ENCODE measurements at places on chromosomes 11 and 22. TPM values are rescaled to one million over a fixed set of nuclear protein-coding genes. Genes with fewer than 3 reads are reported as not detected.
A peak's percentile ranks its signal among the peaks of the same experiment; 100 is the strongest.

- no peak for DNase-seq
Observed at GRCh38 chr22:23892130-23892529, 2.1 kb upstream of the MIF start.

GRCh38 chr11:64661146-64661545 lies 61.9 kb downstream of the NRXN2 start:
- peak; percentile 84 for DNase-seq

- no peak for DNase-seq
Observed at GRCh38 chr22:29956680-29957079, 73.7 kb downstream of the MTMR3 start.

DNA sequence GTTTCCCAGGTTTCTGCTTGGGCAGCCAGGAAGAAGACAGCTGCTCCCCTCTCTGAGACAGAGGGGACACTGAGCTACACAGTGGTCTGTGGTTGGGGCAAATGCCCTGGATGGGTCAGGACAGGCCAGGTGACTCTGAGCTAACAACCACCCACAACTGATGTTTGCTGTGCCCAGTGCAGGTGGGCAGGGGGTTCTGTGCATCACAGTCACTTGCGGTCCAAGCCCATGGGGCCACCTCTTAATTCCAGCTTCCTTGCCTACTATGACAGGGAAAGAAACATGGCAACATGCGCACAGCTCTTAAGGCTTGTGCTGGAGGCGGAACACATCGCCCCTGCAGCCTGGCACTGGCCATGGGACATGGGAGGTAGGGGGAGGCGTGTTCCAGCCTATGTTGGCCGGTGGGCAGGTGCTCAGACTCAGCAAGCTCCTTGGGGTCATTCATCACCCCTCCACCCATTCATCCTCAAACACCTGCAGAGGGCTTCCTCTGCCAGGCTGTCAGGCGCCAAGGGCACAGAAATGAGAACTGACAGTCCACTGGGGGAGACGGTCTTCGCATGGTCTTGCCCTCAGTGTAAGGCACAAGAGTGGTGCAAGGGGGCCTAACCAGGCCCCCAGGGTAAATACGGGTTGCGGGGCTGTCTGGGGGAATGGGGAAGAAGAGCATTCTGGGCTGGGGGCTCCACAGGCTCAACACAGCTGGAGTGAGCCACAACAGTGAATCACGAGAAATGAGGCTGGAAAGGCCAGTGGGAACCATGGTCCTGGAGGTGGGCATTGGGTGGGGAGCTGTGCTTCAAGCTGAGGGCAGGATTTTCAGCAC lies 55.6 kb downstream of the ARFGAP3 start:
- DNase-seq: no peak

HEPN1 gene
- not detected for total RNA-seq

FAM227A gene
- 0.74 TPM for total RNA-seq

DNA sequence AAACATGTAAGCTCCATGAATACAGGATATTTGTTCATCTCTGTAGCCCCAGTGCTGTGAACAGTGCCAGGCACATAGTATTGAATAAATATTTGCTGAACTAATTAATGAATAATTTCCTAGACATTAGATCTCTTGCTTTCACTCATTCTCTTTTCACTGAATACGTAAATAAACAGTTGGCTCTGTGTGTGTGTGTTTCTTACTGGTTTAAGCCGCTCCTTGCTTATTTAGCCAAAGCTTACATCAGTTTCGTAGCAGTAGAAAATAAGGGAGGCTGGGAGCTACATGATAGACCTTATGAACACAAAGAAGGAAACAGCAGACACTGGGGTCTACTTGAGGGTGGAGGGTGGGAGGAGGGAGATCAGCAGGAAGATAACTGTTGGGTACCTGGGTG lies 17.2 kb downstream of the KREMEN1 start:
- no peak for DNase-seq

CYB5R2 gene
- 11.2 TPM for total RNA-seq

DNA sequence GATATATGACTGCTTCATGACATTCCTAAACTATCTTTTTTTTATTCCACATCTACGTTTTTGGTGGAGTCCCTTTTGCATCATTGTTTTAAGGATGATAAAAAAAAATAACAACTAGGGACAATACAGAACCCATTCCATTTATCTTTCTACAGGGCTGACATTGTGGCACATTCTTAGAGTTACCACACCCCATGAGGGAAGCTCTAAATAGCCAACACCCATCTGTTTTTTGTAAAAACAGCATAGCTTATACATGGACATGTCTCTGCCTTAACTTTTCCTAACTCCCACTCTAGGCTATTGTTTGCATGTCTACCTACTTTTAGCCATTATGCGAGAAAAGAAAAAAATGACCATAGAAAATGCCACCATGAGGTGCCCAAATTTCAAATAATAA lies 13.2 kb downstream of the MS4A1 start:
- DNase-seq: no peak

All from fibroblast of the aortic adventitia (primary cell).